ENCODE measurements at places on chromosomes 7 and 10.
A peak's percentile ranks its signal among the peaks of the same experiment; 100 is the strongest.

DNA sequence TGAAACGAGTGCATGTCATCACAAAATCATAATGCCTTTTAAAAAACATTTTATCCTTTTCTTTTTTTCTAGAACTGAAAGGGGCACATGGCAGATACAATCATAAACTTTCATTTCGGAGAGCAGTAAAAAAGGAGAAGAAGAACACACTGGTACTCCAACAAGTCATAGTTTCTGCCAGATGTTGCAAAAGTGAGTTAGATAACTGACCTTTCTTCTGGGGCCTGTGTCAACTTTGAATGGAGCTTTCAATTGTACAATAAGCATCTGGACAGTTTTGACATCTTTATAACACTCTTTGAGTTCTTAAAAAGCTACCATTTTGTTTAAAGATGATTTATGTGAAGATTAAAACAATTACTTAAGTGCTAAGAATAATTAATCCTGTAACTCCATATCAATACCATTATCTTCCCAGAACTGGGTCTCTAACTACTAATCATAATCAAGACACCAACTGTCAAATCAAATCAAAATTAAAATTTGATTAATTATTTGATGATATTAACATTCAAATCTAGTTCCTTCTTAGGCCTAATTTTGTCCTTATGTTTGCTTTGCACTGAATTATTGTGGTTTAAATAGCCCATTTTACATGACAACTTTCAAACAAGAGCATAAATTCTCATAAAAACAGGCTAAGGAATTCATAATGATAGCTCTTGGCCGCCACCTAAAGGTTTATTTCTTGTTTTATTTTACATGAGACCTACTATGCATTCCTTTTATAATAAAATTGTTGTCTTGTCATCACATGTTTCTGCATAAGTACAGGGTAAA is 19.5 kb upstream of the ITGB8 start:
- DNase-seq: peak; percentile 80

GRCh38 chr7:35258125-35258867 is 4.4 kb upstream of the TBX20 start:
- no peak for DNase-seq

GRCh38 chr10:119633538-119634218 is 17.5 kb upstream of the BAG3 start:
- DNase-seq: no peak

DNA sequence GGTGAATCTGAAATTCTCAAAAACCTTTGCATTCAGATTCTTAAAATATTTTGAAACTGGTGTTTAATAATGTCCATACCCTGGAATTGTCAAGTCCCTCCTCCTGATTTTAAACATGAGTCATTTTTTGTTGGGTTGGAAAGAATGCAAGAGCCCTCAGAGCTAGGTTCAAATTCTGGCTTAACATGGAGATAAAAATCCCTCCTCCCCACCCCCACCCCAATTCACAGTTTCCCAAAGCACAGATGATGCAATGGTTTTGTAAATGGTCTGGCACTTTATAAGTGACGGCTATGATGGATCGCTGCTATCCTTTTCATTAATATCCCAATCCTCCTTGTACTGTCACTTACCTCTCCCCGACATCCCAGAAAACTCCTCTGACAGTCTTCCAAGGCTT is 332.8 kb downstream of the PLXNA4 start:
- DNase-seq: no peak

GRCh38 chr7:96414931-96415292 is 93.0 kb upstream of the SLC25A13 start:
- DNase-seq: peak; percentile 71

DNA sequence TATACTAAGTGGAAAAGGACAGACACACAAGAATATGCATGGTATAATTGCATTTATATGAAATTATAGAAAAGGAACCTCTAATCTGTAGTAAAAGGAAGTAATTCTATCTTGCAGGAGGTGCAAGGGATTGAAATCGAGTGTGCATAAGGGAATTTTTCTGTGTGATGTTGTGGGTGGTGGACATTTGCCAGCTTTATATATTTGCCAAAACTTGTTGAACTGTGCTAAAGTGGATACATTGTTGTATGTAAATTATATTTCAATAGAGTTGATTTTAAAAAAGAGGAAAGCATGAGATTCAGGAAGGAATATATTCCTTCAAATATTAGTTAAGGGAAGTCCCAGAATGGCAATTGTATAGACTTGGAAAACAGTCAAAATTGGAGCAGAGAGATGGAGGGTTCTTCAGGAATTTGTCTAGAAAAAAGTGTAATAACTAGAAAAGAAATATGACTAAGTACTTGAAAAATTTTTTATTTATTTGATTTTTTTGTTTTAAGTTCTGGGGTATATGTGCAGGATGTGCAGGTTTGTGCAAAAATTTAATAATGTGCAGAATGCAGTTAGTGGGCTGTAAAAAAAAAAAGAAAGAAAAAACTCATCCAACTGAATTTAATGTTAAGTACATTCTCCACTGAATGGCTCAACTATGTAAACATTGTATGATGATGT is 96.1 kb downstream of the ARL4A start:
- DNase-seq: no peak

- DNase-seq: no peak
Observed at GRCh38 chr10:116160271-116160670, 112.7 kb downstream of the GFRA1 start.

GRCh38 chr10:43226851-43227845 is 39.7 kb downstream of the RASGEF1A start:
- no peak for DNase-seq

GRCh38 chr10:11057018-11057417 is 39.3 kb downstream of the CELF2 start:
- no peak for DNase-seq

DNA sequence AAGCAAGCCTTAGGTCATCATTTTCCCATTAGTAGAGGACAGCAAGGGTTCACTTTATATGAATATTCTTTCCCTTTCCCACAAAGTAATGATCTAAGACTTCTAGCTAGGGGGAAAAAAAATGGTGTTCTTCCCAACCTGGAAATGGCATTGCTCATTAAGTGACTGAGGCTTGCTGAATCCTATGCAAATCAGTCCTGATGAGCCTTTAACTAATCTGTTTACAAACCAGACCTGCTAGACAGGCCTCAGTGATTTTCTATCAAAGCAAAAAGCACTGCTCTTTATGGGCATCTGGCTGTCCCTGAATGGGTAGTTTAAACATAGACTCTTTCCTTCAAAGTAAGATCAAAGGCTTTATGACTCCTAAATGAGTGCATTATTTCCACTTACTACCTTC is 146.3 kb downstream of the HIBADH start:
- no peak for DNase-seq

GRCh38 chr10:89171263-89171872 is 35.7 kb downstream of the CH25H start:
- no peak for DNase-seq

DNA sequence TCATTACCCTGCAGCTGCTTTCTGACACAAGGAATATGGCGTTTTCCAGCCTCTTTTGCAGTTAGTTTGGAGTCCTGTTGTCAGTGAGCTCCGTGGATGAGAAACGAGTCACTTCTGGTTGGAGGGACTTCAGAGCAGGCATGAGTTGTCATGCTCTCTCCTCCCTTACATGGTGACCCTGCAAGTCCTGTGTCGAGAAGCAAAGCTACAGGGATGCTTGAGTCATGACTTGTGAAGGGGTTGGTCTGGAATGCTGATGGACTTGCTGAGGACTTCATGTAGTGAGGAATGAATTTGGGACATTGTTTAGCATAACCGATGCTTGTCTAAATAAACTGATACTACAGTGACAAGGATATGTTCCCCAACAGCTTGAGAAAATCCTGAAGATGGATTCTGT is 108.8 kb downstream of the ADCYAP1R1 start:
- no peak for DNase-seq

DNA sequence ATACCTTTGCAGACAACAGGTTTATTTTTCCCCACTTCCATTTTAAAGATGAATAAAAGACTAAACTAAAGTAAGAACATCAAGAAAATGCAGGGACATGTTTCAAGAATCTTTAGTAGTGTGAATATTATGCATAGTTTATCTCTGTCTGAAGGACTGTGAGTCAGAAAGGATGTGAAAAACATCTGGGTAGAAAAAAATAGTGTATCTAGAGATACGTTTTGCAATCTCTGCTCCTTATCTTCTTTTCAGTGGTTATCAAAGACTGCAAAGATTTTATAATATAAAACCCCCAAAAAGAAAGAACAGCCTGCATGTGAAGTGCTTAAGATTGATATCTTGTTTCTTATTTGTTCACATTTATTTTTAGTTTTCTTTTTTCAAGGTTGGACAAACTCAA is 101.9 kb upstream of the ARHGAP21 start:
- DNase-seq: peak; percentile 40

- peak; percentile 93 for DNase-seq
Observed at GRCh38 chr7:43582503-43583423, at the start of gene STK17A. TSS of gene STK17A (plus strand) at chr7:43583108. CDS start at chr7:43583244, 136 bp downstream.

- no peak for DNase-seq
Observed at GRCh38 chr7:141700296-141700847, 1.6 kb downstream of the DENND11 start.

- no peak for DNase-seq
Observed at GRCh38 chr7:75054744-75055143, 18.9 kb downstream of the RCC1L start.

GRCh38 chr10:43383204-43383971 is 12.0 kb downstream of the FXYD4 start:
- DNase-seq: no peak

DNA sequence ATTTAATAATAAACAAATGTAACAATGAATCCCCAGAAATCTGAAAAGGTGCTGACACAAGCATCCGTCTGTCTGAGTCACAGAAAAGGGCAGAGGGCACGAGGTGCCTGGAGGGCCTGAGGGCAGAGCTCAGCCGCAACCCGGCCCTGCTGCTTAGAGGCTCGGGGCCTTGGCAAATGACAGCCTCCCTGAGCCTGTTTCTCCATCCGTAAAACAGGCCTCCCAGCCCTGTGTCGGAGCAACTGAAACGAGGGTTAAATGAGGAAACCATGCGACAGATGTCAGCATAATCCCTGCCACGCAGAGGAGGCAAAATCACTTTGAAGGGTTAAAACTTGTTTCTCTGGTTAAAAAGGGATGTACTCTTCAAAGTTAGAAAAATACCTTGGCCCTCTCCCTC is 24.9 kb downstream of the NUDT1 start:
- DNase-seq: no peak

- no peak for DNase-seq
Observed at GRCh38 chr7:104584620-104585019, 256.2 kb downstream of the LHFPL3 start.

DNA sequence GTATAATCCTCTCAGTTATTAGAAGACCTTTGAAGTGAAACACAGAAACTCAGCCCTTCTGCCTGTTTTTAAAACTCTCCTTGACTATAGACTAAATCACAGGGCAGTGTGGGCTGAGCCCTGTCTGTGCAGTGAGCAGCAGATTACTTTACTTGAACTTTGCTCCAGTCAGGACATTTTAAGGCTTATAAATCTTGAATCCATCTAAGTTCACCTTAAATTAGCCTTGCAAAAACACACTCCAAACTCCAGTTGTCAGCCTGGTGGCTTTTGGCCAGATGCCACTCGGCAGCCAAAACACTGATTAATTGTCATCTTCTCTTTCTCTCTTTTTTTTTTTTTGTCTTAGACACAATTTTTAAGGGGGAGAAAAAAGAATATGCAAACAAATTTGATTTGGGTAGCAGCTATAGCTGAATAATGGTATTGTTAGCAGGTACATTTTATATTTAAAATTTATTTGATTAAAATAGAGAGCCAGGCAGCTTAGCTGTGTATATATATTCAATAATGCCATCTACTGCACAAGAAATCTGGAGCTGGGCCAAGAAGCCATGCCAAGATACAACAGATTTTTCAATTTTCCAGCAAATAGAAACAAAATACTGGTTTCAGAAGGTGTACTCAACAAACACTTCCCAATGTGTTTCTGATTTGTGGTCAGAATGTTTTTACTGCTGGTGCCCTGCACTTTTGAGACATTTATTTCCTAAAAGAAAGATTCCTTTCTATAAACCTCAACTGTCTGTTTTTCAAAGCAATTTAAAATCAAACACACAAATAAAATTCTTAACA is 247.7 kb downstream of the TFEC start:
- DNase-seq: no peak

- no peak for DNase-seq
Observed at GRCh38 chr7:140683657-140684056, 10.9 kb downstream of the ADCK2 start.

DNA sequence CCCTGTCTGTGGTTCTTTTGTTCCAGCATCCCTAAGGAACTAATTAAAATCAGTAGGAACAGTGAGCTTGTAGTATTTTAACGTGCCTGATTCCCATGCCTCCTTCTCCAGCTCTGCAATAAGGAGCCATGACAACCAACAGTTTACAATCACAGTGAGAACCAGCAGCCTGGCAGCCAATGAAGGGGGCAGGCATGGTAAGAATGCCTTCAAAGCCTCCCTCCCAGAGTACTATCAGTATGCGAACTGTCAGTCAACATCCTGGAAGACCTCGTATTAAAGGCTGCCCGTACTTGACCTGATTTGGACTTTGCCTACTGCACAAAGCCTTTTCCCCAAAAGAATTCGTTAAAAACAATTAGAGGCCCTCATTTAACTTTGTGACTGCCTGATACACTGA is 7.7 kb downstream of the ZPBP start:
- no peak for DNase-seq

GRCh38 chr10:114800361-114800760 is 21.2 kb upstream of the FHIP2A start:
- no peak for DNase-seq

GRCh38 chr7:27183682-27184336 is 1.2 kb downstream of the HOXA11 start:
- DNase-seq: no peak

GRCh38 chr7:22117222-22117621 is 171.5 kb upstream of the CDCA7L start:
- DNase-seq: no peak

GRCh38 chr7:156577645-156578577 is 62.7 kb upstream of the RNF32 start:
- DNase-seq: no peak

- no peak for DNase-seq
Observed at GRCh38 chr7:88202799-88203198, 17.0 kb downstream of the SRI start.

- peak; percentile 14 for DNase-seq
Observed at GRCh38 chr7:74093671-74094223, 10.1 kb downstream of the LIMK1 start.

DNA sequence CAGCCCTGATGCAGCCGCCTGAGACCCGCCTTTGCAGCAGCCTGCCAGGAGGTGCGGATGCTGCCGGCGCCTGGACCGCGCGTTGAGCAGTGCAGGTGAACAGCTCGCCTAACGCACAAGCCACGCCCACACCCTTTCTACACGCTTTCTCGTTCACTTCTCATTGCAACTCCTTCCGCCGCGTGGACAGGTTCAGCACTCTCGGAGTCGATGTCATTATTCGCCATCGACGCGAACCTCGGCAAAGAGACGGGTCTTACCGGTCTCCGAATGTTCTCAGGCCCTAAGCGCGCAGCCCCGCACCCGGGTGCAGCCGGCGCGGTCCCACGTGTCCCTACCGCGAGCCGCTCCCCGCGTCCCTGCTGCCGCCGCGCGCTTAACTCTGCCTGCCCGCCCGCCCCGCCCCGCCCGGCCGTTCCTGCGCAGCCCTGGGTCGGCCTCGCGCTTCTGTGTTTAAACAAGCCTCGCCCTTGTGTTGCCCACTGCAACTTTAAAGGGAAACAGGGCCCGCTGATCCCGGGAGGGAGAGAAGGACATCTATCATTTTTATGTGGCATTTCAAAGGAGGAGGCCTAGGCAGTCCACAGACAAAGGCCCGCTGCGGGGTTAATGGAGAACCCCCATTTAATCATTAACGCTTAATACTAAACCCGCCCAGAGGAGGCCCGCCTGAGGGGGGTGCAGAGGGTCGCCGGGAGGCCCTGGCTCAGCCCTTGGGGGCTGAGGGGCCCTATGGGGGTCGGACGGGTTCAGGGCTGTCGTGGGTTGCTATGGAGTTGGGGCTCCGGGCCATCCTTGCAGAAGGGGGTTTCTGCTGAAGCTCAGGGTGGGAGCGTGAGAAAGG is 128.5 kb downstream of the WDR11 start:
- DNase-seq: peak; percentile 7

Data from hematopoietic multipotent progenitor cell treated with erythropoietin and hydrocortisone succinate and interleukin-3 and kit ligand, for 6 days (in vitro differentiated cells).